ENCODE measurements at places on chromosomes 7 and 10.
A peak's percentile ranks its signal among the peaks of the same experiment; 100 is the strongest.

- peak; percentile 24 for DNase-seq
Measured at GRCh38 chr10:108090476-108091215, 926.1 kb upstream of the SORCS1 start.

GRCh38 chr7:39035903-39036302 lies 58.2 kb downstream of the POU6F2 start:
- no peak for DNase-seq

DNA sequence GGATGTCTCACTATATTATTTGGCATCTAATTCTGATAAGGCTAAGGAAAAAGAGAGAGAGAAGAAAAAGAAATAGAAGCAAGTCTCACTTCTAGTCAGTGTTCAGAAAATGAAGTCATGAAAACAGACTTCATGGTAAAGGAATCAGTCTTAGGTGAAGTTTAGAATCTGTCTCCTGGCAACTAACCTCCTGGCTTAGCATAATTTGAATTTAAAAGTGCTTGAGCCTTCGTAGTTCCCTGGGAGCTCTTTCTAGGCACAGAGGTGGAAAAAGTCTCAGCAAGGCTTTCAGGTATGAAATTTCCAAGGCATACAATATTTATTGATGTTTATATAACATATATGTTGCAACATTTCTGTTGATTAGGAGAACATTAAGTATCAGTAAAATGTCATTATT lies 10.4 kb downstream of the CHRM2 start:
- peak; percentile 8 for DNase-seq

GRCh38 chr10:51667678-51668335 lies 31.6 kb downstream of the CSTF2T start:
- peak; percentile 74 for DNase-seq

Data from M059J (cell line).